ENCODE measurements at places on chromosomes 1 and 21.

DNA sequence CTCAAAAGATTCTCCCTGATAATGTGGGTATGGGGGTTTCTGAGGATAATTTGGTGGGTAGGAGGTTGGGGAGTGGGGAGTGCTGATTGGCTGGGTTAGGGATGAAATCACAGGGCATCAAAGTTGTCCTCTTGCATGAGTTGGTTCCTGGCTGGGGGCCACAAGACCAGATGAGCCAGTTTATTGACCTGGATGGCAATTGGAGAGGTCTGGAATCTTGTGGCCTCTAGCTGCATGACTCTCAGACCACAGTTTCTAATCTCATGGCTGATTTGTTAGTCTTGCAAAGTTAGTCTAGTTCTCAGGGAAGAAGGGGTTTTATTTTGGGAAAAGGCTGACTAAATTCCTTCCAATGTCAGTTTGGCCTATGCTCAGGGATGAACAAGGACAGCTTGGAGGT, 3.3 kb upstream of the GBP1 start:
- H3K4me1 ChIP-seq = peaks cover 36% of the 10 kb centered on the region
- no peak overlapping the region for H3K4me3 ChIP-seq
- H3K27ac ChIP-seq = peak overlapping the region; percentile 43
- peaks cover 17% of the 10 kb centered on the region for H3K36me3 ChIP-seq

- H3K36me3 ChIP-seq = no peaks in the 10 kb centered on the region
- H3K4me1 ChIP-seq = no peaks in the 10 kb centered on the region
- H3K27ac ChIP-seq = no peak overlapping the region
Measured at GRCh38 chr1:86515597-86515996, 31.3 kb upstream of the CLCA4 start.

GRCh38 chr1:65360648-65361047, 51.3 kb downstream of the DNAJC6 start:
- H3K27ac ChIP-seq = no peak overlapping the region
- H3K27me3 ChIP-seq = no peaks in the 10 kb centered on the region
- H3K4me3 ChIP-seq = no peak overlapping the region

GRCh38 chr1:231340328-231341013, 2.4 kb downstream of the SPRTN start:
- H3K4me3 ChIP-seq = no peak overlapping the region
- no peak overlapping the region for H3K27ac ChIP-seq

- no peak overlapping the region for H3K27ac ChIP-seq
- H3K27me3 ChIP-seq = no peaks in the 10 kb centered on the region
- H3K36me3 ChIP-seq = peaks cover 39% of the 10 kb centered on the region
- DNase-seq = no peak
- H3K4me1 ChIP-seq = peaks cover 37% of the 10 kb centered on the region
Measured at GRCh38 chr1:156279837-156280236, 2.8 kb downstream of the SMG5 start.

DNA sequence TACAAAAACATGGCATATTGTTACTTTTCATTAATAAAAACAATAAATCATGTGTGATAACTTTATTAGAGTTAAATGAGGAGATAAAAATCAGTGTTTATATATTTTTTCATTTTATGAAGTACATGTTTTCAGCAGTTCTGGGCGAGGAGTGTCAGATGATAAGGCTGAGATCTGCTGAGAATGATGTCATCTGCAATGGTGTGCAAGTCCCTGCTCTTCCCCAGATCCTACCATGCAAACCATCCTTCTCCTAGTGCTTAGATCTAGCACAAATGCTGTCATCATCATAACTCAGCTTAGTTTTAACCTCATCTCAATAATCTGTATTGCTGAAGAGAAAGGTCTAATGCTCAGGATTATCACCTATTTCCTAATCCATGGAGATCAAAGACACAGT, 214.4 kb upstream of the DAB1 start:
- H3K4me3 ChIP-seq = no peak overlapping the region
- no peaks in the 10 kb centered on the region for H3K4me1 ChIP-seq
- no peak for DNase-seq
- peaks cover 3% of the 10 kb centered on the region for H3K27me3 ChIP-seq
- no peaks in the 10 kb centered on the region for H3K36me3 ChIP-seq

- H3K4me1 ChIP-seq = peaks cover 13% of the 10 kb centered on the region
- DNase-seq = no peak
- no peaks in the 10 kb centered on the region for H3K36me3 ChIP-seq
- no peak overlapping the region for H3K27ac ChIP-seq
- H3K4me3 ChIP-seq = no peak overlapping the region
- H3K27me3 ChIP-seq = peaks cover 46% of the 10 kb centered on the region
Measured at GRCh38 chr1:6241107-6241886, 2.7 kb upstream of the HES3 start.

- peaks cover 9% of the 10 kb centered on the region for H3K36me3 ChIP-seq
- peak overlapping the region; percentile 97 for H3K27ac ChIP-seq
Measured at GRCh38 chr1:109906160-109906838, 4.3 kb upstream of the CSF1 start.

DNA sequence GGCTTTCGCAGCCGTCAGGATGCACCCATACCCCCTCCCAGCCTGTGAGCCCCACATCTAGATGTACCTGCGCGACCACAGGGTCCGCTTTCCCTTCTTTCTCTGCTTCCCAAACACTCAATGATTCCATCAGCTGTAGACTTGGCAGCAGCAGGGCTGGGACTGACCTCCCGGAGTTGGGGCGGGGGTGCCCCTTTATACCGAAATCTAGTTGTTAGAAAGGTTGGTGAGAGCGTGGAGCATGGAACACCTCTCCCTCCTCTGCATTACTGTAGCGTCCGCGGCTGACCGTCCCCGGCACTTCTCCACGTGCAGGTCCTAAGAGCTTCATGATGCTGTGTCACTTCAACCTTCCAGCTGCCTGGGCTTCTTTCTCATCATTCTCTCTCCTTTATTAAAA, 21.1 kb upstream of the ACTRT2 start:
- peaks cover 11% of the 10 kb centered on the region for H3K27me3 ChIP-seq
- no peak for DNase-seq
- no peaks in the 10 kb centered on the region for H3K4me1 ChIP-seq
- no peaks in the 10 kb centered on the region for H3K36me3 ChIP-seq
- no peak overlapping the region for H3K27ac ChIP-seq

GRCh38 chr1:198932351-198932991, 293.6 kb downstream of the PTPRC start:
- no peak for DNase-seq
- no peaks in the 10 kb centered on the region for H3K27me3 ChIP-seq
- peak overlapping the region; percentile 82 for H3K27ac ChIP-seq
- H3K4me3 ChIP-seq = no peak overlapping the region
- H3K4me1 ChIP-seq = peaks cover 30% of the 10 kb centered on the region

DNA sequence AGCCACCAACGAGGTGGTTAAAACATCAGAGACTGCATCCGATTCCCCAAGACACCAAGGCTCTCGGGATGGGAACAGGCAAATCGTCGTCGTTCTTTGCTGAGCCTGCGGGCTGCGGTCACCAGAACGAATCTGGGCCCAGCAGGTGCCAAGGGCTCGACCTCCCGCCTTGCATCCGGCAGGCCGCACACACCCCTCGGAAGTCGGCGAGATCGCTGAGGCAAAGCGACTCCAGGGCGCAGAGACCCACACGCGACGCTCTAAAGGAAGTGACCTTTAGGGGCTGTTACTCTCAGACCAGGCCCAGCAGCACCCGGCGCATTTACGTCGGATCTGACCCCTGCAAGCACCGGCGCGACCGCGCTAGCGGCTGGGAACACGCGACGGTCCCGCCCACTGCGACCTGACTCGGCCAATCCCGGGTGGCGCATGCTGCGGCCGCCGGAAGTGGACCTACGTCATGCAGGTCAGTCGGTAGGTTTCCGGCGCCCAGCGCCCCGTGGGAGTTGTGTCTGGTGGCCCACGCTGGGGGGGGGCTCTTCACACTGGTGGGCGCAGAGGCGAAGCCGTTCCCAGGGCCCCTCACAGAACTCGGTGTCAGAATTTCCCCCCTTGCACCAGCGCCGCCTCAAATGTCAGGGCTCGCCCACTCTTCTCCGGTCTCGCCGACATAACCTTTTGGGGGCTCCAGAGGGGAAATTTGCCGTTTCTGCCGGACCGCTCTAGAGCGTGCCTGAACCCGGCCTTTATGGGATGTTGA, 7.5 kb upstream of the PARK7 start:
- H3K27ac ChIP-seq = peak overlapping the region; percentile 98
- H3K4me1 ChIP-seq = peaks cover 48% of the 10 kb centered on the region

GRCh38 chr21:42595283-42596187, 57.9 kb upstream of the PDE9A start:
- H3K27ac ChIP-seq = no peak overlapping the region
- H3K27me3 ChIP-seq = peaks cover 4% of the 10 kb centered on the region
- peaks cover 14% of the 10 kb centered on the region for H3K4me1 ChIP-seq
- no peaks in the 10 kb centered on the region for H3K36me3 ChIP-seq
- H3K4me3 ChIP-seq = no peak overlapping the region
- DNase-seq = no peak

GRCh38 chr1:55803429-55803828, 588.3 kb upstream of the USP24 start:
- no peak overlapping the region for H3K4me3 ChIP-seq
- H3K4me1 ChIP-seq = no peaks in the 10 kb centered on the region
- H3K27me3 ChIP-seq = no peaks in the 10 kb centered on the region
- DNase-seq = no peak

GRCh38 chr1:179153217-179153616, 71.3 kb downstream of the TOR3A start:
- DNase-seq = no peak
- H3K4me1 ChIP-seq = peaks cover 9% of the 10 kb centered on the region
- H3K27me3 ChIP-seq = no peaks in the 10 kb centered on the region

GRCh38 chr1:218765753-218766152, 407.9 kb upstream of the LYPLAL1 start:
- H3K27ac ChIP-seq = no peak overlapping the region

- H3K4me3 ChIP-seq = no peak overlapping the region
- H3K27ac ChIP-seq = no peak overlapping the region
- peaks cover 22% of the 10 kb centered on the region for H3K4me1 ChIP-seq
- no peaks in the 10 kb centered on the region for H3K27me3 ChIP-seq
Measured at GRCh38 chr21:43978060-43978459, 34.0 kb upstream of the TRAPPC10 start.

- DNase-seq = peak; percentile 72
- H3K4me3 ChIP-seq = peak within 1 kb of the TSS; percentile 74
- peak within 1 kb of the TSS; percentile 89 for H3K27ac ChIP-seq
- H3K4me1 ChIP-seq = peaks cover 30% of the 10 kb centered on the region
- H3K36me3 ChIP-seq = no peaks in the 10 kb centered on the region
Measured at GRCh38 chr1:16921391-16922185, at the start of gene CROCC. TSS of gene CROCC (plus strand) at chr1:16921931. CDS start at chr1:16922019, 88 bp downstream.

- H3K36me3 ChIP-seq = peaks cover 20% of the 10 kb centered on the region
- DNase-seq = no peak
- peaks cover 42% of the 10 kb centered on the region for H3K4me1 ChIP-seq
- H3K27ac ChIP-seq = peak overlapping the region; percentile 18
Measured at GRCh38 chr1:97943354-97943753, 22.5 kb upstream of the DPYD start.

DNA sequence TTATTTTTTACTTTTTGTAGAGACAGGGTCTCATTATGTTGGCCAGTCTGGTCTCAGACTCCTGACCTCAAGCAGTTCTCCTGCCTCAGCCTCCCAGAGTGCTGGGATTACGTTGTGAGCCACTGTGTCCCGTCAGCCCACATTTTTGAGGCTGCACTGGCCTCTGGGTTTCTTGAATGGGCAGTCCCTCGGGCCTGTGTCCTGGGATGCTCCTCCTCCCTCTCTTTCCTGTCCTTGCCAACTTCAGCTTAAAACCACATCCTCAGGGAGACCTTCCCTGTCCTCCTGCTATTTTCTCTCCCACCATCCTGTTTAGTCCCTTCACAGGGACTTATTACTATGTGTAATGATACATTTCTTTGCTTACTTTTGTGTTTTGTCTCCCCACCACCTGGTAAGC, 31.4 kb upstream of the LYST start:
- H3K27me3 ChIP-seq = no peaks in the 10 kb centered on the region
- H3K36me3 ChIP-seq = no peaks in the 10 kb centered on the region
- no peak overlapping the region for H3K4me3 ChIP-seq
- H3K4me1 ChIP-seq = peaks cover 27% of the 10 kb centered on the region

DNA sequence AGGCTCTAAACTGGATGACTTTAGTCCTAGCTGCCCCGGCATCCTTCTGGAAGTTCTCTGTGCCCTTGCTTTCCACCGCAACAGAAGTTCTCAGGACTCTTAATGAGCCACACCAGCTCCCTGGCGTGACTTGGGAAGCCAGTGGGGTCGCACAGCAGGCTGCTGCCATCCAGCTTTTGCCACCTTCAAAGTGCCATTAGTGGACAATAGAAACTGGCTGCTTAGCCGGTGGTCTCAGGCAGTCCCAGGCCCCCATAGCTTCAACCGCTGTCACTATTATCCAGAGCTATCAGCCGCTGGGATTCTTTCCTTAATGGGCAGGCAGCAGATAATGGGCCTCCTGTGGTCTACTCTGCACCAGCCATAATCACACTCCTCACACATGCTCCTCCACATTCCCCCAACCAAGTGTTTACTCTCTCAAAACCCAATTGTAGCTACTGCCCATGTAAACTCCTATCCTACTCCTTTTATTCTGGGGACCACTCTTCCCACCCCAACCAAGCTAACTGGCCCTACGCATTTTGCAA, 37.3 kb downstream of the PLEKHA6 start:
- H3K27me3 ChIP-seq = no peaks in the 10 kb centered on the region
- H3K4me3 ChIP-seq = no peak overlapping the region
- no peak for DNase-seq
- no peaks in the 10 kb centered on the region for H3K36me3 ChIP-seq
- no peak overlapping the region for H3K27ac ChIP-seq
- H3K4me1 ChIP-seq = no peaks in the 10 kb centered on the region

DNA sequence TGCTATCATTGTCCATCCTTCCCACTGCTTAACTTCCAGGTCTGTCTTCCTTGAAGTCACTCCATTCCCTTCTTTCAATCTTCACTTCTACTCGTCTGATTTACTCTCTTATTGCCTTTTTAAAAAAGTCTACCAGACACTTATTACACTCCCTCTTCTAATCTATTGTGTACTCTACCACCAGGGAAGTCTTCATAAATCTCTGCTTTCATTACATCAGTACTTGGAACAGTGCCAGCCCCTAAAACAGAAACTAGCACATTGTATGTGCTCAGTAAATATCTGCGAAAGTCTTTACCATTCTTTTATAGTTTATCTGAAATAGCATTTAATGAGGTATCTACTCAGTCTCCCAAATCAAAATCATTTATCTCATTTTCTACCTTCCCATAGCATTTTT, 236.4 kb downstream of the USH2A start:
- no peak for DNase-seq
- H3K4me3 ChIP-seq = no peak overlapping the region
- H3K36me3 ChIP-seq = no peaks in the 10 kb centered on the region
- H3K27me3 ChIP-seq = no peaks in the 10 kb centered on the region
